ENCODE measurements at places on chromosomes 6 and 20.

- no peak for DNase-seq
These were observed 100.0 kb downstream of the OR2B2 start for GRCh38 chr6:27812078-27812804.

GRCh38 chr6:37089783-37090182 lies 80.2 kb upstream of the PIM1 start:
- no peak for DNase-seq

- DNase-seq: no peak
These were observed 104.6 kb upstream of the CENPW start for GRCh38 chr6:126235363-126235762.

DNA sequence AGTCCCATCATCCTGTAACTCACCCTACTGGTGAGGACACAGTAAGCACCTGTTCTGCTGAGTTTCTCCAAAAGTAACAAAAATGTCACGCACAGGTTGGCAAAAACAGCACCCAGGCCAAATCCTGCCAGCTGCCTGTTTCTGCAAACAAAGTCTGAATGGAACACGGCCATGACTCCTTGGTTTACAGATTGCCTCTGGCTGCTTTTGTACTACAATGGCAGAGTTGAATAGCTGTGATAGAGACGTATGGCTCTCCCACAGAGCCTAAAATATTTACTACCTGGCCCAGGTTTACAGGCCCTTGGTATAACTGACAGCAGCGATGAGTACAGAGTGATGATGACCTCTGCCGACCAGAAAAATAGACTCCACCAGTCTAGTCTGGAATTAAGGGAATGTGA lies 52.6 kb downstream of the CNKSR3 start:
- no peak for DNase-seq

DNA sequence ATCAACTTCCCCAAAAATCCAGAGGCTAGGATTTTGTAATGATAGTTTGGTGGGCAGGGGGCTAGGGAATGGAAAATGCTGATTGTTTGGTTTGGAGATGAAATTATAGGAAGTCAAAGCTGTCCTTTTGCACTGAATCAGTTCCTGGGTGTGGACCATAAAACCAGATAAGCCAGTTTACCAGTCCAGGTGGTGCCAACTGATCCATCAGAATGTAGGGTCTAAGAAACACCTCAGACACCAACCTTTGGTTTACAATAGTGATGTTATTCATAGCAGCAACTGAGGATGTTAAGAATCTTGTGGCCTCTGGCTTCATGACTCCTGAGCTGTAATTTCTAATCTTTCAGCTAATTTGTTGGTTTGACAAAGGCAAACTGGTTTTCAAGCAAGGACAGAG lies 496.6 kb upstream of the EPHA7 start:
- no peak for DNase-seq

- DNase-seq: no peak
These were observed 15.2 kb upstream of the TOX2 start for GRCh38 chr20:43899274-43900120.

DNA sequence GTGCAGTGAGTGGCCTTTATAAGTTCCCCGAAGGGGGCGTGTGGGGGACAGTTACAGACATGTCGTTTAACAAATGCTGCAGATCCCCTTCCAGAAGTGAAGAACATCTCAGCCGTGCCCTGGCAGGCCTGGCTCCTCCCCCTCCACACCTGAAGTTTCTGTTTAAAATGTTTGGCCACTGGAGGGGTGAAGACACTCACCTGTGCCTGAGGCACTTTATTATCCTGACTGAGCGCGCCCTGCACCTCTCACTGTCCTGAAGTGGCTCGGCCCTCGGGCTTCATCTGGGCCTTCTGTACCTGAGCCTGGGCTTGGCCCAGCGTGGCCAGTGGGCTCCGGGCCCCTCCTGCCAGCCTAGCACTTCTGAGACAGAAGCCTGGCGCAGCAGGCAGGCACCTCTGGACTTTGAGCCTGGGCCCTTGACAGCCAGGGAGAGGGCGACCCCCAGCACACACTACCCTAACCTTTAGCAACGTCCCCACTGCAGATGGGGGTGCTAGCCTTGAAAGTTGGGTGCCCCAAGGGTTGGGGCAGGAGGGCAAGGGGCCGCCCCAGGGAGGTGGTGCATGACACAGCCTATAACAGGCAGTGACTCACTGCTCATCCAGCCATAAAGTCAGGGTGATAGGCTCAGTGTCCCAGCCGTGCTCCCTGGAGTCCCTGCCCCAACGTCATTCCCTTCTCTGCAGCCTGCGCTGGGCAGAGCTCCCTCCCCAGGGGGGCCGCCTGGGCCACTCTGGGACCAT lies 13.6 kb upstream of the GATA5 start:
- DNase-seq: no peak

DNA sequence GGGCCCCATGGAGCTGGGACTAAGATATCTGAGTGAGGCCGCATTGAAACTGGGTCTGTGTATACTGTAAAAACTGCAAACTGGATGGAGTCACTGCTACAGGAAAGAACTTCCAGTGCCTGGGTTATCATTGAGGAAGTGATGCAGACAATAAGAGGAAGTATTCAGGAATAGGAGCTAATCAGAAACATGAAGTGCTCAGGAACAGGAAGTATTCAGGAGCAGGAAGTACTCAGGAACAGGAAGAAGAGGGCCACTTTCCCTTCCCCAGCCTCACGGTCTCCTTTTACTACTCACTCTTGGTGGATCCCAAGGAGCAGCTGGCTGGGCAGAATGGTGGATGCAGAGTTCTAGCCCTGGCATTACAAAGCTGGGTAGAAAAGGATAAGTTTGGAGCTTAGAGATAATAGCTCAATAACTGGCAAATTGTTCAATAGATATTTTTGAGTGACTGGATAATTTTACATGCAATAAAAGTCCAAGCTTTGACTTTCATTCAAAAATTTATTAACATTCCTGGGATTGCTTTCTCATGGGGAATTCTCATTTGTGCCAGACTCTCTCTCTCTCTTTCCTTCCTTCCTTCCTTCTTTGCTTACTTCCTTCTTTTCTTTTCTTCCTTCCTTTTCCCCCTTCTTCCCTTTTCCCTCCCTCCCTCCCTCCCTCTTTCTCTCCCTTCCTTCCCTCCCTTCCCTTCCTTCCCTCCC lies 82.2 kb upstream of the PAX1 start:
- DNase-seq: no peak

GRCh38 chr6:107173779-107174178 lies 58.5 kb upstream of the BEND3 start:
- no peak for DNase-seq

- no peak for DNase-seq
These were observed 403.3 kb downstream of the TAF4 start for GRCh38 chr20:61662226-61662967.

- DNase-seq: no peak
These were observed 15.6 kb downstream of the BCLAF1 start for GRCh38 chr6:136274062-136274461.

DNA sequence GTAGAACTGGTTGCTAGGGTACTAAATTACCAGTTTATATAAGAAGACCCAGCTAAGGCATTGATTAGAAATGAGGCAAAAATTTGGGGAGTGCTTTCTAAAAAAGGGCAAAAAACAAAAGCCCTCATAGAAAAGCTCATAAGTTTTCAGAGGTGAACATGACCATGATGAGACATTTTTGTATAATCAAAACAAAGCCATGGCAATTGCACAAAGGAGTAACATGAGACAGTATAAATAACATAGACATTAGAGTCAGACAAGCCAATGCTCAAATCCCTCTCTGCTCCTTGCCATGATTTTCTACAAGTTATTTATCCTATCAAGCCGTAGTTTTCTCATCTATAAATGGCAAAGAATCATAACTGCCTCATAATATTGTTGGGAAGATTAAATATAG lies 112.2 kb upstream of the ADTRP start:
- no peak for DNase-seq

- peak; percentile 62 for DNase-seq
These were observed 21.3 kb downstream of the TTPAL start for GRCh38 chr20:44496976-44497375.

- no peak for DNase-seq
These were observed 1123.5 kb upstream of the MAP3K7 start for GRCh38 chr6:91710342-91710741.

- no peak for DNase-seq
These were observed 2.3 kb downstream of the HSP90AB1 start for GRCh38 chr6:44249082-44249748.

GRCh38 chr6:154164397-154164796 lies 125.4 kb downstream of the OPRM1 start:
- peak; percentile 52 for DNase-seq

- no peak for DNase-seq
These were observed 269.4 kb downstream of the RNF144B start for GRCh38 chr6:18656506-18656905.

DNA sequence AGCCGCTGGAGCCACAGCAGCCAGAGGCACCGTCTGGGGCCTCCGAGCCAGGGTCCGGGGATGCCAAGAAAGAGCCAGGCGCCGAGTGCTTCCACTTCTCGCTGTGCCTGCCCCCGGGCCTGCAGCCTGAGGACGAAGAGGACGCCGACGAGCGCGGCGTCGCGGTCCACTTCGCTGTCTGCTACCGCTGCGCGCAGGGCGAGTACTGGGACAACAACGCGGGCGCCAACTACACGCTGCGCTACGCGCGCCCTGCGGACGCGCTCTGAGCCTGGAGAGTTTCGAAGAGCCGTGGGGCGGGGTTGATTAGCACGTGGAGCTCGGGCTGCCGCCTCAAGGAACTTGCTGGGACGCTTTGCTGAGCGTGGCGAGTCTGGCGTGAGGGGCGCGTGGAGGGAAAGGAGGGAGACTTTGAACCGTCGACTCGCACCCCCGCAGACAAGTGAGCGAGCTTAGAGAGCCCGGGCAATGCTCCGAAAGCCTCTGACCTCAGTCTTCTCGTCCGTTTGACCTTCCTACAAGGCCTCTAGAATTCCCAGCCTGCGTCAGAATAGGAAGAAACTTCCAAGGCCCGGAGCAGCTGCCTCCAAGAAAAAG lies 1.3 kb downstream of the PPP1R3G start:
- DNase-seq: no peak

GRCh38 chr6:144338474-144338873 lies 53.3 kb downstream of the UTRN start:
- DNase-seq: no peak

DNA sequence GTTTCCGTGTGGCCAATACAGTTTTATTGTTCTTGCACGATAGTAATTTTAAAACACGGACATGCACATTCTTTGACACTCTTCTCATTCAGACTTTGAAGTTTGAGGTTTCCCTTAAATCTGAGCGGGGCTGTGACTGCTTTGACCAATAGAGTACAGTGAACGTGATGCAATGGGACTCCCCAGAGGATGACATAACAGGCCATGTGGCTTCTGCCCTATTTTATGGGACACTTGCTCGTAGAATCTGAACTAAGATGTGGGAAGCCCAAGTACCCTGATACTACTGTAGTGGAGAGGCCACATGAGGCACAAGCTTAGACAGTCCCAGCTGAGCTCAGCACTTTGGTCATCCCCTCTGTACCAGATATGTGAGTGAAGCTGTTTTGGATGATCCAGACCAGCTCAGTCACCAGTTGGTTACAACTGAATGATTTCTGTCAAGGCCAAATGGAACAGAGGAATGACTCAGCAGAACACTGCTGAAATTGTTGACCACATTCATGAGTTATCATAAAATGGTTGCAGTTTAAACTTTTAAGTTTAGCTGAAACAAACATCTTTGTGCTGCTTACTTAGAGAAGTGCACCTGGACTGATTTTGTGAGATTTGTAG lies 279.4 kb downstream of the RFPL4B start:
- no peak for DNase-seq

- peak; percentile 78 for DNase-seq
These were observed 434.7 kb downstream of the BCKDHB start for GRCh38 chr6:80541181-80541580.

DNA sequence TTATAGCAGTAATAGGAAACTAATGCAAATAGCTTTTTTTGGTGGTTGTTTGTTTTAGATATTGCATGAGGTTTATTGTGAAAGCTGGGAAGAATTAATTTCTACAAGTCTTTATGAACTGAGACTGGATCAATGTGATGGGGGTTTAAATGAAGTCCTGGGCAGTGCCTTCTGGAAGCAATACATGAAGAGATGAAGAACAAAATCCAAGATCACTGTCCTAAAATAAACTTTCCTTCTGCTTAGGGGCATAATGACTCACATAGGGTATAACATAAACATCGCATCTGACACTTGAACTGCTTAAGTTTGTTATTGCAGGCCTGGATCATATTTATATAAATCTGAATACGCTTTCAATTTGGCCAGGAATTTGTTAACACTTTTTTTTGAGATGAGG lies 20.9 kb upstream of the SHLD1 start:
- no peak for DNase-seq

DNA sequence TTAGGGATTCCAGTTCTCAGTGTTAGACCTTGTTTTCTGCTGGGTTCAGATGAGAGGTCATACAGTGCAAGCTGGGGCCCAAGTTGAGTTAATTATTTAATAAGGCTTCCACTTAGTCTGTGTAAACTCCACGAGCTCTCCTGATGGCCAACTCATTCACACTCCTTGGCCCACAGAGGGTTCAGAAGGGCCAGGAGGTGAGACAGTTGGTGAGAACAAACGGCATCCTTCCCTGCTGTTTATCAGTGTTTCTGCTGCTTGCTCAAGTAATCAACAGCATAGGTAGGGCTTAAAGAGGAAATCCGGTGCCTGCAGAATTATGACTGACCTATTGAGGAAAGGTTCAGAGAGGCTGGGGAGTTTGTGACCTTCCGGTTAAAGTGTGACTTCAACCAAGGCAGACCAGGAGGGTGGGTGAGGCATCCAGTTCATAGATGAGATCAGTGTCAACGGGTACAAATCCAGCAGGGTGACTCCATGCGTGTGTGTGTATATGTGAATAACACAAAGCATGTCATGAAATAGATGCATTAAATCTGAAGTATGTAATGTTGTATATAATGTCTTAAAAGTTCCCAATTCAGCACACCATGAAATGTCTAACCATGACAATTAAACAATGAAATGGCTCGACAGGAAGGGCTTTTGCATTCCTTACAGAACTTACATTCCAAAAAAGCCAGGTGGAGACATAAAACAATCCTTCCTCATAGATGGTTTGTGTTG lies 37.4 kb upstream of the BCAS1 start:
- DNase-seq: no peak

- no peak for DNase-seq
These were observed 7.1 kb downstream of the XKR7 start for GRCh38 chr20:31974951-31975487.

DNA sequence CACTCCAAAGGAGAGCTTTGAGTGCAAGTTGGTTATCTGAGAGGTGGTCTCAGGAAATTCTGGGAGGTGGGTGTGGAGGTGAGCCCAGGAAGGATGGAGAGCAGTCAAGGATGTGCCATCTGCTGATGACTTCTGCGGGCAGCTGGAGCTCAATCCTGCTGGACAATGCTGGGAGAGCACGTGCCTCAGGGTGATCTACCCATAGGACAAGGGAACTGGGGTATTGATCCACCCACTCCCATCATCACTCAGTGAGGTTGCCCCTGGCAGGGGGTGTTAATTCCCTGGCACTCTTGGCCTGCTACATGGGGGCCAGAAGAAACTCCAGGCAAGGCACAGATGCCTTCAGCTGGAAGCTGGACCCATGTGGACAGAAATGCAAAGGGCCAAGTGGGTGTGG lies 7.1 kb upstream of the ZBP1 start:
- DNase-seq: no peak

GRCh38 chr20:54158856-54159418 lies 14.8 kb downstream of the CYP24A1 start:
- DNase-seq: no peak

GRCh38 chr6:34359418-34360158 lies 32.9 kb downstream of the NUDT3 start:
- DNase-seq: no peak

Measured in fibroblast of skin of left quadriceps (primary cell).